ENCODE measurements at places on chromosomes 1 and 21.

DNA sequence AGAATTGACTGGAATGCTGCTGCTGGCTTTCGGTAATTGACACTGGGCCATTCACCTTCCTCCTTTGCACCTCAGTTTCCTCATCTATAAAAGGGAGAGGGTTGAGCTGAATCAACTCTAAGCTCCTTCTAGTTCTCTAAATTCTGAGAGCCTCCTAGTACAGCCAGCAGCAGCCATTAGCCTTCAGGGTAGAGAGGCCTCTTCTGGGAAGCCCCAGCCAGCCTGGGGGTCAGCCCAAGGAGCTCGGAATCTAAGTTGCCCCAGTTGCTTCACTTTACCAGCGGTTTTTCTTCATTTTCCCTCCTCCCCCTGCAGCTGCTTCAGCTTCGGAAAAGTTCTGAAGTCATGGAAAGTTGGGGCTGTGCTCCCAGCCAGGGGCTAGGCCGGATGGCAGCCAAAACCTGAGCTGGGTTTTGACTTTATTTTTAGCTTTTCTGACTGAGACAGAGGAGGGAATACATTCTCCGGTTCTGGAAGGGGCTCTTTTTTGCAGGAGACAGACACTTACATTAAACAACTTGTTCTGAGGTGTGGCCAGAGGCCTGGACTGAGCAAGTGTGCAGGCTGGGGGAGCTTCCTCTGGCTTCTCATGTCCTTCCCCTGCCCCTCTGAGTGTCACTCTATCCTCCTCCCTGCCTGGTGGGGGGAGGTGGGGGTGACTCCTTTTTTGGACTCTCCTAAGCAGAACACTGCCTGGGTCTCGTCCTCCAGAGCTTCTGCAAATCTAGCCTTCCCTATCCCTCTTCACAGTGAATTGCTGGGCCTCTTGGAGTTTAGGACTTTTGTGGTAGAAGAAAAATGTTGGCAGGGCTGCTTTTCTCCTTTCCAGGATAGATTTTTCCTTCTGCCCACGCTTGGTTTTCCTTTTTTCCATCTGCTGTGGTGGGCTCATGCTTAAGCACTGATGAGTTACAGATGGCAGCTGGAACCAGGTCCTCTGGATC is 14.4 kb downstream of the LMNA start:
- no peak for DNase-seq

DNA sequence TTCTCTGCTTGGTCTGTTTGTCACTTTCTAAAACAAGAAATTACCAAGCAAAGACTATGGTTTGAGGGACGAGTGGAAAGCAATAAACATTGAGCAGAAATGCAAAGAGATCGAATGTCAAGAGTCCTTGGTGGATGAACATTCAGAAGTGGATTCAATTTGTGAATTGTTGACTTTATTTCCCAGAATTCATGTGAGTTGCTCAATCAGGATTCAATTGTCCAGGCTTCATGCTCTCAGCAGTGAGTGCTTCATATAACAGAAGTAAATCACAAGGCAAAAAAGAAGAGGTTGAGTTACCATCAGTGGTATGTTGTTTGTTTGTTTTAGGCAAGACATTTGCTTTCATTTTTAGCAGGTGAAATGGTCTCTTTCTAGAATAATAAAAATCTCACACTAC is 31.9 kb downstream of the NGF start:
- DNase-seq, result no peak

DNA sequence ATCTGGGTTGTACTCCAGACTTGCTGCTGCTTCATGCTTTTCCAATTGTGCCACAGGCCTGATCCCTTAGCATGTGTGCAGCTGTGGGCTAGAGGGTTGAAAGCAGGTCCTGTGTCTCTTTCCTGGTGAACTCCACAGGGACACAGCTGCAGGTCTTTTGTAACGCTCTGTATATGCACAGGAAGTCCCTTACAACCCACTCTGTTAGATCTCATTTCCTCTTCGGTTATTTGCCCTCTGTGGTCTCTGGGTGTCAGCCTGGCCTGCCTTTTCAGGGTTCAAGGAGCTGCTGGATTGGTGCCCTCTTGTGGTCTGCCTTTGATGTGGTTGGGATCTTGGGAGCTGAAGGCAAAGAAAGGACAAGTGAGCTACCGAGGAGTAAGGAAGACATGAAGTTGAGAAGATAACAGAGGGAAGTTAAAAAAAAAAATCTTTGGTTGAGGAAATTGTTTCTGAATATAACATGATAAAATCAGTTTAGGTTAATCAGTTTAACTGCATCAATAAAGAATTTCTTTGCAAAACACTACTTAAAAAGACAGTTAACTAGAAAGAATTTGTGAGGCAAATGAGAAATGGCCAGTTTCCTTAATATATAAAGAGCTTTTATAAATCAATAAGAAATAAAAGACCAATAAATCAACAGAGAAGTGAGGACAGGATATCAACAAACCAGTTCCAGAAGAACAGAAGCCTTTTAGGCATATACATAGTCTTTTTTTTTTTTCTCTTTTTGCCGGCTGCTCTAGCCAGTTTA is 44.1 kb downstream of the UCK2 start:
- DNase-seq, result no peak

DNA sequence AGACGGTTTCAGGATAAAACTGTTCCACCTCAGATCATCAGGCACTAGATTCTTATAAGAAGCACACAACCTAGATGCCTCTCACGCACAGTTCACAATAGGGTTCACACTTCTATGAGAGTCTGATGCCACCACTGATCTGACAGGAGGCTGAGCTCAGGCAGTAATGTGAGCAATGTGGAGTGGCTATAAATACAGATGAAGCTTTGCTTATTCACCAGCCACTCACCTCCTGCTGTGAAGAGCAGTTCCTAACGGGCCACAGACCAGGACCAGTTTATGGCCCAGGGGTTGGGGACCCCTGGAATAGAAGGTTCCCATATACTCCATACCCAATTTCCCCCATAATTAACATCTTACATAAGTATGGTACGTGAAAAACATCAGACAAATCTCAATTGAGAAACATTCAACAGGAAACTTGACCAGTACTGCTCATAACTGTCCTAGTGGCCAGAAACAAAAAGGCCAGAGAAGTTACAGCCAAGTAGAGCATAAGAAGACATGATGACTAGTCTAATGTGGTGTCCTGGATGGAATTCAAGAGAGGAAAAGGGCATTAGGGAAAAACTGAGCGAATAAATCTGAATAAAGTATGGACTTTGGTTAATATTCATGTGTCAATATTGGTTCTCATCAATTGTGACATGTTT is 24.7 kb upstream of the IGSF5 start:
- no peak for DNase-seq

DNA sequence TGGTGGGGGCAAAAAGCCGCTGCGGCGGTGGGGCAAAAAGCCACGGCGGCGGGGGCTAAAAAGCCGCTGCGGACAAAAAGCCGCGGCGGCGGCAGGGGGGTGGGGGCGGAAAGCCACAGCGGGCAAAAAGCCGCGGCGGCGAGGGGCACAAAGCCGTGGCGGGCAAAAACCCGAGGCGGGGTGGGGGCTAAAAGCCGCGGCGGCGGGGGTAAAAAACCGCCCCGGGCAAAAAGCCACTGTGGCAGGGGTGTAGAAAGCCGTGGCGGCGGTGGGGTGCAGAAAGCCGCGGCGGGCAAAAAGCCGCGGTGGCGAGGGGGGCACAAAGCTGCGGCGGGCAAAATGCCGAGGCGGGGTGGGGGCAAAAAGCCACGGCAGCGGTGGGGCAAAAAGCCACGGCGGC is 3901.8 kb downstream of the SRGAP2C start:
- DNase-seq, result no peak

- no peak for DNase-seq
Measured at GRCh38 chr1:223208164-223209076, 65.4 kb upstream of the TLR5 start.

GRCh38 chr1:5836776-5837440 is 155.3 kb downstream of the NPHP4 start:
- DNase-seq, result no peak

Measured in retinal pigment epithelial cell (primary cell).